ENCODE measurements at places on chromosomes 1 and 21.

- DNase-seq = no peak
These were observed 726 bp downstream of the TMEM54 start for GRCh38 chr1:32900371-32900955.

GRCh38 chr1:112540226-112540794, 31.5 kb downstream of the WNT2B start:
- DNase-seq = no peak

DNA sequence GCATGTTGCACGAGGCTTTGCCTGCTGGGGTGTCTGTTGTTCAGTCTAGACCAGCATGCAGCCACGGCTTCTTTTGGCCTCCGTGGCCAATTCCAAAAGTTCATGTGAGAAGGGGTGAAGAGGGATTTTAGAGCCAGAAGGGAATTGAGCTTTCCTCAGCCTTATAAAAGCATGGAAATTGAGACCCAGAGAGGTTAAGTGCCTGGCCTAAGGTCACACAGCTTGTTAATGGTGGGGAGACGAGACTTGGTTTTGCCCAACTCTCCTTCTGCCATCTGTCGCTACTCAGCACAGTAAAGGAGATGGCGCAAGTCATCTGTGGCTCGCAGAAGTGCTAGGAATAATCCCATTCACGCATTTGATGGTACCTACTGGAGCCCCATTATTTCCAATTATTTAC, 25.7 kb downstream of the ZBTB18 start:
- no peak for DNase-seq

- no peak for DNase-seq
These were observed 55.3 kb downstream of the PTPN14 start for GRCh38 chr1:214496126-214496525.

DNA sequence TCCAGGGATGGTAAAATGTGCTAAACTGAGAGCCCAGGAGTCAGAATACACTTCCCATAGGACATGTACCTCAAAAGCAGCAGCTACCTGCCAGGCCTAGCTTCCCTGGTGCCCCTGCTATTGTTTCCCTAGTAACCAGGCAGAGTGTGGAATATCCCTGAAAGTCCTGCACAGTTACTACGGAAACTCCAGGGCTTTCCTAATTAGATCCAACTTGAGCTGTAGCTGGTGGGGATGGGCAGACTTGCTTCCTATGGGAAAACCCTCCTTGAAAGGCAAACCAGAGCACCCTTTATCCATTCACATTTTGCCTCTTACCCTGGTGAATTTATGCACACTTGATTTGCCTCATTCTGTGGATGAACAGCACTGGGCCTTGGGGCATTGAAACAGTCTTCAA, 559.9 kb upstream of the PBX1 start:
- DNase-seq = no peak

- DNase-seq = no peak
These were observed 15.6 kb upstream of the ACADM start for GRCh38 chr1:75708910-75709309.

GRCh38 chr1:243267471-243267880, 11.6 kb downstream of the SDCCAG8 start:
- no peak for DNase-seq

- DNase-seq = no peak
These were observed 75.2 kb downstream of the PTPRU start for GRCh38 chr1:29311352-29312030.

GRCh38 chr1:46646331-46646730, 21.8 kb downstream of the ATPAF1 start:
- DNase-seq = no peak

DNA sequence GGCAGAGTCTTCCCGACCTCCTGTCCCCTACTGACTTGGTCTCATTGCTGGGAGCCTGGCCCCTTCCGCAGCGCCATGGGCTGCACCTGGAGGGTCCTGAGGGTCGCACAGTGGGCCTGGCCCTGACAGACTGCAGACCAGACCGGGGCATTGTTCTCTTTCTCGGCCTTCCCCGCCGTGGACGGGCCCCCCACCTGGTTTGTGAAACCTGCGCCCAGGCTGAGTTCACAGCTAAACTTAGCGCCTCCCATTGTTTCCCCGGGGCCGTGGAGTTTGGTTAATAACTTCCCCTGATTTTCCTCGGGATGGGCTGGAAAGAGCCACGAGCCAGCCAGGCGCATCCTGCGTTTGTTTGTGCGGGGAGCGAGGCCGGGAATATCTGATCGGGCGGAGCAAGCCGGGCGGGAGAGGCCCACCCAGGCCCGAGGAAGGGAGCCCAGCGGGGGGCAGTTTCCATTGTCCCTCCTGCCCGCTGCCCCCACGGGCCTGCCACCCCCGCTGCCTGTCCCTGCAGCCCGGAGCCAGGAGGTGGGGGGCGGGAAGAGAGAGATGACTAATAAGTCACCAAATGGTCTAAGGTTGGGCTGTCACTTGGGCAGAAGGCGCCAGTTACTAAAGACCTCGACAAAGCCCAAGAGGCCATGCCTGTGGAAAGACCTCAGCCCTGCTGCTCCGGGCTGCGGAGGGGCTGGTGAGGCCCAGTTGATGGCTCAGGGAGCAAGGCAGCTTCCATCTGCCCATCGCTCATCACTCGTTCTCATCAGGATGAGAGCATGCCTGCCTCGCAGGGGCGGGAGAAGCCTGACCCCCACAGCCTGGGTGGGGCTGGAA, 39.0 kb upstream of the ARHGEF16 start:
- no peak for DNase-seq

GRCh38 chr1:8027748-8028570, 1.9 kb upstream of the ERRFI1 start:
- DNase-seq = no peak

DNA sequence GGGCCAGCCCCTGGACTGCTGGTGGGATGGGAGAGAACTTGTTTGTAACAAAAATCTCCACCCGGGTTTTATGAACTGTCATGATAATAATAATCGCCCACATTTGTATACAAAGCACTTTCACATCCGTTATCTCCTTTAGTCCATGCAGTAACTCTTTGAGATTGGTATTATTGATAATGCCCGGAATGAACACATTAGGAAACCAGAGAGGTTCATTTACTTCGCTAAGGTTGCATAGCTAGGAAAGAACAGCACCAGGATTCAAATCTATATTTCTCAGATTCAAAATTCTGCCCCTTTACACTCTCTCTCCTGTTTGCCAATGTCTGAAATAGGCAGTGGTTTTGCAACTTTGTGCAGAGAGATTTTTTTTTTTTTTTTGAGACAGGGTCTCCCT, 131.4 kb downstream of the FOXD2 start:
- no peak for DNase-seq

DNA sequence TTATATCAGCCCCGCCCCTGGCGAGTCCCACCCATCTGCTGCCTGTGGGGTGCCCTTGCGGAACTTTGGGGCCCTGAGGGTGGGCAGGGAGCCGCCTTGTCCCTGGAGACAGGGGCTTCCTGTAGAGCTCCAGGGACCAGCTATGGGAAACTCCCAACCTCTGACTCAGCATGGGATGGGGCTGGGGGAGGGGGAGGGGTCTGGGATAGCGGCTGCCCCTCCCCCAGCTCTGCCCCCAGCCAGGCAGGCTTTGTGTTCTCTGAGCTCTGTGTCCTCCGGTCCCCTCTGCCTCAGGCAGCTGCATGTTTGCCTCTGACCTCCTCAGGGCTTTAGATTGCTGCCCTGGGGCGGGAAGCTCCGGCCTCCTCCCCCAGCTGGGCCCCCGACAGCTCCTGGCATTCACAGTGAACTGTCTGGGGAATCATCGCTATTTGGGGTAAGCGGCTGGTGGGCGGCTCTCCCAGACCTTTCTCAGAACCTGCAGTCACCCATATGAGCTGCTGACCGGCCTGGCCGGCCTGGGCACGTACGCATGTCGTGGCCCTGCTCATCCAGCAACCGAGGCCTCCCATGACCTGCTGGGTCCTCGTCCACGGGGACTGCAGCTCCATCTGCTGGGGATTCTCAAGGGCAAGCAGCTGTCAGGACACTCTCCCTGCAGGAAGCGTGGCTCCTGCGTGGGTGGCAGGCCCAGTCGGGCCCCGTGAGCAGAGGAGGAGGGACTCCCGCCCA, 17.1 kb downstream of the ARHGEF16 start:
- DNase-seq = no peak

- no peak for DNase-seq
These were observed 42.6 kb downstream of the RSPH1 start for GRCh38 chr21:42453224-42453985.

DNA sequence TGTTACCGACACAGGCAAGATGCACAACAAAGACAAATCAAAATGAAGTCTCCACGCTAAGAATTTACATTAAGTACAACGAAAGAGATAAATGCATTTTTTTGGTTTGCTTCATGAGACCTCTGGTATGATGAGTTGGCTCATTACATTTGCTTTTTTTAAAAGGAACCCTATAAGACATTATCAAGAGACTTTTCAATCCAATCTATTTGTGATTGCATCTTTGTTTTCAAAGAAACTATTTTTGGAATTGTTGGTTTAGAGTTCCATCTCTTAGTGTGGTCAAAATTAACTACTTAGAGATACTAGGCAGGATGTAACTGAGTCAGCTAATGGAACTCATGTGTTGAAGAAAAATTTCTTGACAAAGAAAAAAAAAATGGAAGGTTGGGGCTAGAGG, 200.1 kb downstream of the ZC3H11B start:
- DNase-seq = no peak

DNA sequence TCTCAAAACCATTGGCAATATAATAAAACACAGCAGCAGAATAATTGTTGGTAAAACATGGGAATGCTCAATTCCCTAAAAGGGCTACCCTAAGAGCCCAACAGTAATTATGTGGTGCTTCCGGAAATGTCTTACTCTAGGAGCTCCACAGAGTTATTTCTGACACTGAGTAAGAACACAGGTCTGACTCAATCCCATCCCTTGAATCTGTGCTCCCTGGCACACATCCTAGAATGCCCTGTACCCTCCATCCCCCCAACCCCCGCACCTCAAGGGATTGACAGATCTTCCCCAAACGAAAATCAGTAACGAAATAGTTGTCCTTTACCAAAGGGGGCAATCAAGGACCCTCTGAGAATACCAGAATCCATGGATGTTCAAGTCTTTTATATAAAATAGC, 71.9 kb downstream of the SMYD2 start:
- no peak for DNase-seq

- no peak for DNase-seq
These were observed 131.5 kb downstream of the NTNG1 start for GRCh38 chr1:107272321-107272720.

- no peak for DNase-seq
These were observed 36.8 kb upstream of the COL6A2 start for GRCh38 chr21:46061063-46061462.

DNA sequence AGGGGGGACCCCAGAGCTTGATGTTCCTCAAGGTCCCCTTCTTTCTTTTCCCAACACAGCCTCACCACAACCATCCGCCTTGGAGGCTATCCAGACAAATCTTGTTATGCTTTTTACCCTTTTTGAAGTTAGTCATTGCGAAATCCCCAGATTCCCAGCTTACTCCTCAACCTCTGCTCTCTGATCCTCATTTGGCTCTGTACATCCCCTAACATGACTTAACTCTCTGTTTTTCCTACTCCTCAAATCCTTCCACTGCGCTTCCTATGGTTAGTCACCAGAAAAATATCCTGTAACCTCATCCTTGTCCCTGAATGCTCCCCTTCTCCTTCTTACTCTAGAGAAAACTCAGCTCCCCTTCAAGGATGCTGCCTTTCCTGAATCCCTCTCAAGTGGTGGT, 189.1 kb upstream of the POU3F1 start:
- DNase-seq = no peak

- DNase-seq = peak; percentile 59
These were observed 2.8 kb downstream of the HES3 start for GRCh38 chr1:6246497-6247467.

DNA sequence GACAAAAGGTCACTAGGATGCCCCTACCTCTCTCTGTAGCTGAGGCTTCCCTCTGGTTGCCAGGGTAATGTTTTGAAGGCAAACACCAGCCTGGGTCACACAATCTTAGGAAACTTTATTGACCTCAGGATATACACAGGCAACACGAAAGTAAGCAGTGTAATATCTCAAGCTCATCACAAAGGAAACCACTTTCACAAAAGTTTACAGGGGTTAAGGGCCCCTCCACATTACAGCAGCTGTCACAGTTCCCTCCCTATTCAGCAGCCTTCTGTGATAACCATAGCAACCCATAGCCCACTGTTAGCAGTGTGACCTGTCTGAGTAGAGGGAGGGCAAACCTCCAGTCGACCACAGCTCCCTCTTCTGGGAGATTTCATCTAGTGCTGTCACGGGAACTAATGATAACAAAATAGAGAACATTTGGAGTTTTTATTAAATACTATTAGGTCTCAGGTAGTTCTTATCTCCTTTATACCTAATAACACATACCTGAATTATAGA, 149.8 kb downstream of the PTPRC start:
- DNase-seq = no peak

DNA sequence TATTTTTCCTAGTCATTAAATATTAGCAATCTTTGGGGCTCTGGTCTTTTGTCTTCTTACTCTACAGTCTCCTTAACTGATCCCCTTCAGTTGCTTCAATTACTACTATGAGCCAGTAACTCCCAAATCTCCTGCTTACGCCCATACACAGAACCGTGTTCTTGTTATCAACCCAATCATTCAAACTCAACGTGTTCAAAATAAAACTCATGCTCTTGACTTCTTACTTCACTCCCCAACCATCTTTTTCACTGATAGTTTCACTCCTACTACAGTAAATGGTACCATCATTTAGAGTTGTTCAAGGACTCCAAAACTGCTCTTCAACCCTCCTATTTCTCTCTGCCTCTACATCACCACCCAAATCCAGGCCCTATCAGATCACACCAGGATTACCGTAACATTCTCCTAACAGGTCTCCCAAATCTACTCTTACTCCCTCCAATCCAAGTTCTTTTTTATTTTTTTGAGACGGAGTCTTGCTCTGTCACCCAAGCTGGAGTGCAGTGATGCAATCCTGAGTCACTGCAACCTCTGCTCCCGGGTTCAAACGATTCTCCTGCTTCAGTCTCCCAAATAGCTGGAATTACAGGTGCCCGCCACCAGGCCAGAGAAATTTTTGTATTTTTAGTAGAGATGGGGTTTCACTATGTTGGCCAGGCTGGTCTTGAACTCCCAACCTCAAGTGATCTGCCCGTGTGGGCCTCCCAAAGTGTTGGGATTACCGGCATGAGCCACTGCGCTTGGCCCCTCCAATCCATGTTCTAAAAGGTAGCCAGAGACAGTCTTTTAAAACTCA, 3.0 kb downstream of the YARS1 start:
- DNase-seq = no peak
